ENCODE measurements at places on chromosomes 2 and 18.

- peak; percentile 91 for DNase-seq
These were observed 119.3 kb upstream of the SIX2 start for GRCh38 chr2:45128580-45128997.

DNA sequence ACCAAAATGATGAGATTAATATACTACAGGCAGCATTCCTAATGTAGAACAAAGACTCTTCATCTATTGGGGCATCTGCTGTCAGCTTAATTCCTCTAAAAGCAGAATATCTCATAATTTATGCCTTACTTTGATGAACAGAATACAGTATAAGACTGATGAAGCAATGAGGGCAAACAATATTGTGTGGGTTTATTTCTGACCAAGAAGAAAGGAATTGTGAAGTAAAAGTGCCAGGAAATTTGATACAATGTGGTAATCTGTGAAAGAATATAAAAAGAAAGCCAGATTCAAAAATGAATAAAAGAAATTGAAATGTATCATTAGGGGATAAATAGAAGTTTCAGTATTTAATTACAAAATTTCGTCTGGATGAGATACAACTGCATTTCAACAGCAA, 78.8 kb upstream of the TTC21B start:
- no peak for DNase-seq

DNA sequence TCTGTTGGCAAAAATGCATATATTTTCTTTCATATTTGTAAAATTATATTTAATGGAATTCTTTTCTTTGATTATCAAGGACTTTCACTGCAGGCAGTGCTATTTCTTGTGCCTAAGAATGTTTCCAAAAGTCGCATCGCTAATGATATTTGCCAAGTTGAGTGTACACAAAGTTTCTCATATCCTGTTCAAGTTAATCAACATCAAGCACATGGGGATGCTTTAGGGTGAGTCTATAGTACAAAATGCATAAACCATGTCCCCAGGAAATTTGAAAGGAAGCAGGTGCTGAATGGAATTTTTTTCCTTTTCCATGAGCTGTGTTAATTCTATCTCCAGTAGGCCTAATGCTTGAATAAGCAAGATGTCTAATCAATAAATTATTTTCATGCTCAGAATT, 129.7 kb downstream of the GALNT1 start:
- DNase-seq = no peak

- DNase-seq = no peak
These were observed 264.0 kb downstream of the SUCLG1 start for GRCh38 chr2:84194949-84195644.

DNA sequence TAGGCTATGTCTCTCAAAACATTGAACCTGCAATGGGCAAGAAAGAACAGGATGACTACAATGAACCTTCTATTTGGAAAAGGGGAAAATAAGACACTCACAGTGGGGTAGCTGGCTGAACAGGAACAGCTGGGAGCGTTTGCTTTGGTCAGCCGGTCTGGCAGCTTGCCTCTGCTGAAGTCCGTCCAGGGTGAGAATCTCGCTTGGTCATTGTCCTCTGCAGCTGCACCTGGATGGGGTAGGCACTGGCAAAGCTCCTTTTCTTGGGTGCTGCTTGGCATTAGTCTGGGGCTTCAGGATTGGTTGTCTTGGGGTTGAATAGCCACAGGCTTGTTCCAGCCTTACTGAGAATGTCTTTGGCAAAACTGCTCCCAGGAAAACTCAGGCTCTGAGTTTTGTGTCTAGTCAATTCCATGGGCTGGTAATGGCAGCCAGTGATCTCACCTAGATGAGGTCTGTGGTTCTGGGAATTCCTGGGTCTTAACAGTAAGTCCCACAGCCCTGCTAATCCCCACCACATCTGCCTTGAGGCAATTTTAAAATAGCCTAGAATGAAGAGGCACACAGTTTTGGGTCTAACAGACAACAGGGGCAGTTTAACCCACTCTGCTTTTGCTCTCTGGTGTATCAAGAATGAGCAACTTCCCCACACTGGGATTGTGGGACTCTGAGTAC, 13.4 kb downstream of the NEDD4L start:
- no peak for DNase-seq

GRCh38 chr18:8957731-8958130, 144.8 kb upstream of the NDUFV2 start:
- no peak for DNase-seq

DNA sequence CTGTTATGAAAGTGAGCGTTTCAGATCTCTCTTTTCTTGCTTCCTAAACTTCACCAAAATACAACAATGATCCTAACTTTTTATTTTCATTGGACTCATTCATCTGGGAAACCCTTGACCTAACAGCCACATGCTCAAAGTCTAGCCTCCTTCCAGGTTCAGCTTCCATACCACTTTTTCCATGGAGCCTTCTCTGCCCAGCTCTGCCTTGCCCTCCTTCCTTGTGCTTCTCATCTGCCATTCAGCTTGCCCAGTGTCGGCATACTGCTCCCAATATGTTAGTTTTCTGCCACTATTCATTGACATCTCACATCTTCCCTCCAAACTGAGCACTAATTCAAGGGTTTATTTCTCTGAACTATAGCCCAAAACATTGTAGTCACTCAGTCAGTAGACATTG, 214.7 kb downstream of the RAD51AP2 start:
- DNase-seq = no peak

DNA sequence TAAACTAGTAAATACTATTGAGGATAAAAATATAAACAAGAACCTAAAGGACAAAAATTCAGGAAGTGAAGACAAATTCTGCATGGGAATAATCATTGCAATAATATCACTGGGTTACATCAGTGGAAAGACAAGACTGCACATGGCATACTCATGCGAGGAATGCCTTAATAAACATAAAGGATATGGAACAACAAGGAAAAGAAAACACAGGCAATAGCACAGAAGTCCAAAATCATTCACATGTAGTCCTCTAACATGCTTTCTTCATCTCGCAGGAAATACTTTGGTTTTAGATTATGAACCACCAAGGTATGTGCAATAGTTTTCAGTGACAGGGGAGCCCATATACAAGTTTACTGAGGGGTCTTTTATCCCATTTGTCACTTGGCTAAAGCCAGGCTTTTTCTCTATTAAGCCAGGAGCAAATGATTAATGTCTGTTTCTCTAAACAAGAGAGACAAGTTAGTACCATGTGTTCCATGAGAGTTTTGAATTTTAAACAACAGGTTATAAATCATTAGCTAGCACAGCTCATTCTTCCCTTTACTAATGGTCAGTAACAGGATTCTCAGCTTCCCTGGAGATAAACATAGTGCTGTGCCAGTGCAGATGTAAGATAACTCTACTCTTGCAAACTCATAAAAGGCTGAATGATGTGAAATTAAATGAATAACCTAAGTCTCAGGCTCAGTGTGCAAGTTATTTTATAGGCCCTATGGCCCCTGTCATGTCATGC, 353.6 kb upstream of the FSIP2 start:
- peak; percentile 17 for DNase-seq

- no peak for DNase-seq
These were observed 4.4 kb upstream of the SEMA4C start for GRCh38 chr2:96874198-96874831.

GRCh38 chr2:204539019-204539385, 6.3 kb upstream of the PARD3B start:
- DNase-seq = no peak

DNA sequence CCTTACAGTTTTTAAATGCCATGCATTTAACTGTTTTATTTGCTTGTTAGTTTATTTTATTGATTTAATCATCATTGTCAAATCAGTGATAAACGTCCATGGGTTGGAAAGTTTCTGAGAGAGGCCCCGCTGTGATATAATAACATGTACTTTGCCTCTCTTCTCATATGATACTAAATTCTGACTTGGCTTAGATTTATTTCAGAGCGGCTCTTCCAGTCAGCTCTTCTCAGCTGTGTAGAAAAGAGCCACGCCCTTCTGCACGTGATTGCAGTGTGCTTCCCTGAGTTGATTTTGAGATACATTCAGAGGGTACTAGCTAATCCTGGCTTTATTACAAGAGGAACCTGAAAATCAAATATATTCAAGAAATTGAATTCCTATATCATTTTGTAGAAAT, 218.6 kb downstream of the KCNE4 start:
- no peak for DNase-seq

GRCh38 chr2:20456116-20456571, 9.3 kb downstream of the RHOB start:
- DNase-seq = peak; percentile 88

DNA sequence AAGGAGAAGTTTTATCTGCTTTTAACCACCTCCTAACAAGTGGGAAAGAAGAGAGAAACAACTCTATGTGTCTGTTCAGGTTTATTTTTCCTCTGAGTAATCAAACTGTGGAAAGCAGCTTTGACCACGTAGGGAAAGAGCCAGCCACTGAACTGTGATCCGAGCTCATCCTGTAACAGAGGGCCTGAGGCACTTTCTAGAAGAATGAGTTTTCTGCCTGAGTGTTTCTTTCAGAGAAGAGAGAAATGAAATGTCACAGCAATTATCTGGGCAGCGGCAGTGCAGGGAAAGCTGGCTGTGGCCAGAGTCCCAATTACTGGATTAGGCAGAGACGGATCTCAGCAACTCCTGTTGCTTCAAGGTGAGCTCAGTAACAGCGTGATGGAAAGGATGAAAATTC, 151.9 kb downstream of the CD226 start:
- DNase-seq = no peak

- no peak for DNase-seq
These were observed 53.9 kb downstream of the MBP start for GRCh38 chr18:77078690-77079070.

DNA sequence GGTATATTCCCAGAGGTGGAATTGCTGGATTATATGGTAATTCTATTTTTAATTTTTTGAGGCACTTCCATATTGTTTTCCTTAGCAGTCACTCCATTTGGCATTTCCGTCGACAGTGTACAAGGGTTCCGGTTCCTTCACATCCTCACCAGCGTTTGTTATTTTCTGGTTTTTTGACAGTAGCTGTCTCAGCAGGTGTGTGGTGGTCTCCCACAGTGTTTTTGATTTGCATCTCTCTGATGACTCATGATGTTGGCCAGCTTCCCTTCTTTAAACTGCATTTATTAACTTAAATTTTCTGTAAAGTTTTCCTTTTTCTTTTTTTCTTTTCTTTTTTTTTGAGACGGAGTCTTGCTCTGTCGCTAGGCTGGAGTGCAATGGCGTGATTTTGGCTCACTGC, 19.7 kb downstream of the SH3BP4 start:
- no peak for DNase-seq

DNA sequence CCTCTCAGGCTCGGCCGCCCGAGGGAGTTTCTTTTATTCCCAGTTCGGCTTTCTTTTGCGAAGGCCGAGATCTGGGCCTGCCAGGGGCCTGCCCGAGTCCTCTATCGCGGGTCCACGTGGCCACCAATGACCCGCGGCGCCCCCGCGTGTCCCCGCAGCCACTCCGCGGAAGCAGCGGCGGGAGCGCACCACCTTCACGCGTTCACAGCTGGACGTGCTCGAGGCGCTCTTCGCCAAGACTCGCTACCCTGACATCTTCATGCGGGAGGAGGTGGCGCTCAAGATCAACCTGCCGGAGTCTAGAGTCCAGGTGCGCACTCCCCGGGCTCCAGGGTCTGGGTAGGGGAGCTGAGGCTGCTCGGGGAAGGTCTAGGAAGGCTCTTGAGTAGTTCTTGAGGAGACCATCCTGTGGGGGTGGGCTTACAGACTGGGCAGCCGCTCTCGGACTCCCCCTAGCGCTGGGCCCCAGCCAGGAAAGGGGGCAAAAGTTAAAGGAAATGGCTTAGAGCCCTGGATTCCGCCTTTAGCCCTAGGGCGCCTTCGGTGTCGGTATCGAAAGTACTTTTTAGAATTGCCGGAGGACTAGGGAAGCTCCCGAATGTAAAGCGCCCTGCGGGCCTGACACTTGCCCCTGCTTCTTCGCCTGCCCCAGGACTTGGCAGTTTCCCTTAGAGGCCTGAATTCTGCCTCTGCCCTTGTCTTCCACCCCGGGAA, 3.4 kb downstream of the OTX1 start:
- DNase-seq = no peak

- no peak for DNase-seq
These were observed 89.5 kb downstream of the CALCRL start for GRCh38 chr2:187358531-187358930.

DNA sequence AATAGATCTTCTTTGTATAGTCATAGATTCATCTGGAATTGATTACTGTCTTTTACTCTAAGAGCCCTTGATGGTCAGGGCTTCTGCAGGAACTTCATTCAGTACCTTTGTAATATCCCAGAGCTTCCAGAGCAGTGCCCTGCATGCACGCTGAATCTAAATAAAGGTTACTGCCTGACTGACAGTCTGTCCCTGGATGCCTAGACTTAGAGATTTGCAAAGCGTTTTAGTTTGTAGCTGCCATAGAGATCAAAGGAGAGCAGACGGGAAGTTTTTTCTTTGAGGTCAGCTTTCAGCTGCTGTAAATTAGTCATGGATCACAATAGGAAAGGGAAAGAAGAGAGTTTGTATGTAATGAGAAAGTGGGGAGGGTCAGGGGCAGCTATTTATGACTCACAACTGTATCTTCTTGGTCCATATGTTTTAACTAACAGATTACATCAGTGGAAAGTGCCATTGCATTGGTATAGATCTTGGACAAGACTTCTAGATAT, 45.2 kb upstream of the NYAP2 start:
- peak; percentile 25 for DNase-seq

DNA sequence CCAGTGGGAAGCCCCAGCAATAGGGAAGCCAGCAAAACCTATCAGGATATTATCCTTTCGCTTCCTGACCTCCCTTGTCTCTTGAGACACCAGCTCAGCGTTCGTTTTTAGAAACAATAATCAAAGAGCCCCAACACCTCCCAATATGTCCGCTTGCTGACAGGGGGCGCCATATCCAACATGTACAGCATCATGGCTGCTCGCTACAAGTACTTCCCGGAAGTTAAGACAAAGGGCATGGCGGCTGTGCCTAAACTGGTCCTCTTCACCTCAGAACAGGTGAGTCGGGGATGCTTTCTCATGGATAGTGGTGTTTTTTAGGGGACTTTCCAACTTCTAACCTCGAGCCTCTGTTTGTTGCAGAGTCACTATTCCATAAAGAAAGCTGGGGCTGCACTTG, 28.7 kb downstream of the GAD1 start:
- DNase-seq = no peak

GRCh38 chr2:230657906-230658305, 54.7 kb upstream of the CAB39 start:
- no peak for DNase-seq

GRCh38 chr2:88668862-88669261, 22.6 kb upstream of the RPIA start:
- no peak for DNase-seq

GRCh38 chr2:221347471-221347870, 224.6 kb downstream of the EPHA4 start:
- no peak for DNase-seq

DNA sequence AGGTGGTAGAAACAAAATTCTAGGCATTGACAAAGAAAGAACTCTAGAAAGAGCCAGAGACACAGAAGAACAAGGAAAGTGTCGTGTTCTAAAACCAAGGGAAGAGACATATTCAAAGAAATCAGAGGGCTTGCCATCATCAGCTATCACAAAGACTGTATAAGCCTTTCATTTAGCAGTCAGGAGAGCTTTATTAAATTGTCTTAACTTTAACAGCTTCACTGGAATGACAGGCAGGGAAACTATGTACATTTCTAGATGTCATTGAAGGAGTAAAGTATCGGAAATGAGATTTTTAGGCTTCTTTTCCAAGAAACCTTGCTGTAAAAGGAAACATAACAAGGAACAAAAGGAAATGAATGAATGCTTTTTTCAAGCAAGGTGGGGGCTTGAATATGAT, 15.8 kb downstream of the KYNU start:
- DNase-seq = no peak

- no peak for DNase-seq
These were observed 441.0 kb downstream of the CPS1 start for GRCh38 chr2:210997373-210997772.

GRCh38 chr2:46062637-46063412, 234.4 kb upstream of the EPAS1 start:
- DNase-seq = peak; percentile 92

Data from fibroblast of villous mesenchyme (primary cell).